ENCODE measurements at places on chromosomes 1 and 21. TPM values are rescaled to one million over a fixed set of nuclear protein-coding genes. Genes with fewer than 3 reads are reported as not detected.

The VTCN1 gene
- total RNA-seq, result 0.17 TPM

The TFF3 gene
- not detected for total RNA-seq

The SLC44A5 gene
- total RNA-seq, result 0.07 TPM

The OR2L8 gene
- total RNA-seq, result not detected

The RGS16 gene
- 0.32 TPM for total RNA-seq

The RNU1-1 gene
- 7.3 TPM for total RNA-seq

The ABCA4 gene
- total RNA-seq, result 0.10 TPM

The CPT2 gene
- 8.7 TPM for total RNA-seq

The PTPN7 gene
- not detected for total RNA-seq

The NT5C1A gene
- not detected for total RNA-seq

The PCP4 gene
- total RNA-seq, result not detected
